ENCODE measurements at places on chromosomes 2 and 18.
A peak's percentile ranks its signal among the peaks of the same experiment; 100 is the strongest.

GRCh38 chr2:39093218-39093898, 27.5 kb downstream of the SOS1 start:
- peak; percentile 41 for DNase-seq

- DNase-seq = no peak
Measured at GRCh38 chr2:219247678-219248642, 2.7 kb downstream of the STK16 start.

- no peak for DNase-seq
Measured at GRCh38 chr18:40529478-40529877, 1425.6 kb upstream of the PIK3C3 start.

GRCh38 chr2:216317831-216318520, 54.3 kb downstream of the MARCHF4 start:
- DNase-seq = no peak

- peak; percentile 34 for DNase-seq
Measured at GRCh38 chr18:48719974-48720654, 181.3 kb downstream of the CTIF start.

GRCh38 chr18:12352188-12352587, 24.8 kb downstream of the AFG3L2 start:
- no peak for DNase-seq

GRCh38 chr2:39491653-39492052, 54.6 kb upstream of the MAP4K3 start:
- no peak for DNase-seq

- no peak for DNase-seq
Measured at GRCh38 chr2:54384301-54385203, 71.6 kb upstream of the SPTBN1 start.

- no peak for DNase-seq
Measured at GRCh38 chr2:204491528-204491927, 53.7 kb upstream of the PARD3B start.

- no peak for DNase-seq
Measured at GRCh38 chr2:30997979-30998378, 140.3 kb downstream of the GALNT14 start.

Data from erythroblast (primary cell).